ENCODE measurements at places on chromosomes 7 and 10. TPM values are rescaled to one million over a fixed set of nuclear protein-coding genes. Genes with fewer than 3 reads are reported as not detected.

Gene TMEM213
- not detected for total RNA-seq

Gene CYP26C1
- 0.07 TPM for total RNA-seq

Gene CNPY1
- not detected for total RNA-seq

Gene SYT15
- total RNA-seq: 0.17 TPM

Gene GJD4
- total RNA-seq: 0.10 TPM

Gene ZNF722
- not detected for total RNA-seq

Gene MNX1
- total RNA-seq: not detected

Gene TMEM236
- total RNA-seq: 0.07 TPM

Gene SLC25A40
- total RNA-seq: 6.0 TPM

Gene SLC26A5
- not detected for total RNA-seq

Gene CYP3A7
- not detected for total RNA-seq

Gene VPS37D
- 5.7 TPM for total RNA-seq

Gene JAKMIP3
- total RNA-seq: 0.13 TPM

Gene KIF5B
- 179 TPM for total RNA-seq

Gene COL13A1
- total RNA-seq: 38.9 TPM

Gene NODAL
- not detected for total RNA-seq

Gene MLXIPL
- 0.39 TPM for total RNA-seq

Gene SRRM3
- total RNA-seq: 0.26 TPM

Gene CCDC201
- total RNA-seq: 0.03 TPM

Gene PON3
- total RNA-seq: 0.13 TPM

Gene TFEC
- total RNA-seq: 0.13 TPM

Gene SCIN
- 0.23 TPM for total RNA-seq

Gene MXI1
- total RNA-seq: 47.1 TPM

Gene CALU
- total RNA-seq: 1,126 TPM

Gene APBB1IP
- 0.26 TPM for total RNA-seq

Gene PKD2L1
- total RNA-seq: not detected

Gene PNLIPRP3
- total RNA-seq: not detected

Gene LIPK
- total RNA-seq: not detected

Gene C10orf71
- total RNA-seq: not detected

Gene LIPN
- not detected for total RNA-seq

Gene TSPAN13
- total RNA-seq: 5.8 TPM

Gene SMARCD3
- total RNA-seq: 37.1 TPM

Gene MCU
- total RNA-seq: 26.6 TPM

Gene TRIL
- 1.8 TPM for total RNA-seq

Gene LRRN3
- total RNA-seq: 7.4 TPM

Gene PTER
- total RNA-seq: 4.3 TPM

Gene SFTPA1
- total RNA-seq: not detected

Gene THSD7A
- total RNA-seq: 0.17 TPM

Gene PILRA
- total RNA-seq: not detected

Gene MOGAT3
- not detected for total RNA-seq

Gene MMD2
- total RNA-seq: not detected

Gene ASB10
- not detected for total RNA-seq

Gene BAZ1B
- total RNA-seq: 52.7 TPM

Gene SPDYE18
- total RNA-seq: 0.20 TPM

Gene LCOR
- total RNA-seq: 21.2 TPM

Gene NSUN5
- total RNA-seq: 13.0 TPM

Gene CALCR
- not detected for total RNA-seq

Gene TNS3
- total RNA-seq: 74.0 TPM

Gene MRLN
- total RNA-seq: not detected

Gene SLC18A3
- total RNA-seq: not detected

Data from smooth muscle cell of the pulmonary artery (primary cell).